ENCODE measurements at places on chromosomes 6 and 20.
A peak's percentile ranks its signal among the peaks of the same experiment; 100 is the strongest.

GRCh38 chr6:16872543-16873235 is 111.4 kb upstream of the ATXN1 start:
- no peak for DNase-seq

GRCh38 chr6:109460161-109460829 is 4.7 kb upstream of the MICAL1 start:
- no peak for DNase-seq

GRCh38 chr6:156779206-156780094 is 2.3 kb downstream of the ARID1B start:
- peak; percentile 68 for DNase-seq

DNA sequence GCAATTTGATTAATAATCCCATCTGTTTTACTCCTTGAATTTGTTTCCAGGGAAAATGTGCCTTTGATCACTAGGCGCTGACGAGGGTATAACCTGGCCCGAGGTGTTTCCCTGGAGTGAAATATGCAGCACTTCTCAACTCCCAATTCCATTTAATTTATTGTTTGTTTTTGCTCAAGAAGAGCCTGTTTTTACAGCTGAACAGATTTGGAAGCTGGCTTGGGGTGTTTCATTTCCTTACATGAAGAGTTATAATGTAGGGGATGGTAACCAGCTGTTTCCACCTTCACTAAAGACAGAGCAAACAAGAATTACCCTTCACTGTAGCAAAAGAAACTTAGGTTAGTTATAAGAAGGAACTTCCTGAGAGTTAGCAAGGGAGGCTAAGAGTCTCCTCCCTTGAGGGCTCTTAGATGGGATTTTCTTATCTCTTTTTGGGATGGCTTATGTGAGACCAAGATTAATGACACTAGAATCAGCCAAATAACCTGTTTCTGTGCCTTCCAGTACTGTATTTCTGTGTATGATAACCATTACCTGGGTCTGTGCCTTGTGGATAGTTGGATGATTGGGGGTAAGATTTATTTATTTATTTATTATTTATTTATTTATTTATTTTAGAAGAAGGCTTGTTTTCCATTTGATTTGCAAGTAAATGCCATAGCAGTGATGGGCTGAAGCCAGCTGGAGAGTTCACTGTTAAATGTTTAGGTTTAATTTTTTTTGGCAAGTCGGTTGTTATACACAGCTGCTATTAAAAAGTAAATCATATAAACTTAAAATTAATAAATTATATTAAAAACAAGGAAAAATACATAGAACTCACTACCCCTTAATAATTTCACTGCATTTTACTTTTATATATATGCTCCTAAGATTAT is 162.2 kb upstream of the BMP2 start:
- DNase-seq: no peak
